Left kidney (tissue), 8 donors: ENCODE measurements at places on chromosomes 7 and 10. TPM values are rescaled to one million over a fixed set of nuclear protein-coding genes. Genes with fewer than 3 reads are reported as not detected.
A peak's percentile ranks its signal among the peaks of the same experiment; 100 is the strongest.

- DNase-seq = no peak
Observed at GRCh38 chr10:130758529-130758928, 553.0 kb downstream of the TCERG1L start.

The CCZ1B gene
- polyA plus RNA-seq = 86.6 TPM

The RBP3 gene
- 0.10 TPM for polyA plus RNA-seq

The TCAF2 gene
- polyA plus RNA-seq = 3.3 TPM

The RAMP3 gene
- polyA plus RNA-seq = 8.2 TPM

The PRSS37 gene
- 0.73 TPM for polyA plus RNA-seq

The CTAGE15 gene
- polyA plus RNA-seq = 0.73 TPM

DNA sequence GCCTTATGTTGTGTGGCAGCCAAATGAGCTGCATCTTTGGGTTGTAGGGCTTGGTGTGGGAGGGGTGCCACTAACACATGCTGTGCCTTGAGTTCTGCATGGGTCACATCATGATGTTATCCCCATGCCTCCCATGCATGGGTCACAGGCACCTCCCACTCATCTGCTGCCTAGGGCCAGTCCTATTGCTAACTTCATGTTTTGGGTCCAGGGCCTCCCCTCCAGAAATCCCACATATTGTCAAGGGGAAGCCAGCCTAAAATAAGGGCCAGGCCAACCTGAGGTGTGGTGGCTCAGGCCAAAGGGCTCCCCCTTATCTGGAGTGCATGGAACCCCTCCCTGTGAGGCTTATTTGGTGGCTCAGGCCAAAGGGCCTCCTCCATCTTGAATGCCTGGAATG is 299.0 kb downstream of the RPS24 start:
- no peak for DNase-seq

GRCh38 chr10:58384095-58384494 is 1.1 kb upstream of the TFAM start:
- no peak for DNase-seq

GRCh38 chr10:60827791-60828488 is 49.7 kb downstream of the CDK1 start:
- DNase-seq = no peak

GRCh38 chr10:80283536-80284199 is 5.8 kb downstream of the MAT1A start:
- DNase-seq = no peak

- DNase-seq = no peak
Observed at GRCh38 chr10:78025685-78026364, 3.5 kb downstream of the POLR3A start.

GRCh38 chr7:3174515-3175284 is 126.4 kb upstream of the SDK1 start:
- DNase-seq = no peak

DNA sequence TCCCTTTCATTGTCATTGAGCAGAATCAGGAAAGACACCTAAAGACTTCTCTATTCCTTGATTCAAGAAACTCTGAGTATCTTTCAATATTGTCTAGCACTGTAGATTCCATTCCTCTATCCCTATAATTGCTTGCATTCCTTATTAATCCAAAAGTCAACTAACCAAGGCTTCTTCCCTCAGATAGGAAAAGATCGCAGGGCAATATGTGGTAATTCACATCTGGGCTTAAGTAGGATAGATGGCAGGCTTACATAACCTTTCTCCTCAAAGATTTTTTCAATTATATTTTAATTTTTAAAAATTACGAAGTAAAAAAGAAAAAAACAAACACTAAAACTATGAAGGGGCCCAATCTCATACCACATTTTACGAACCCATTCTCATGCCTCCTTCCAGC is 7.1 kb upstream of the ARHGAP21 start:
- DNase-seq = no peak

The CPN1 gene
- polyA plus RNA-seq = 3.0 TPM

The PIK3CG gene
- polyA plus RNA-seq = 2.7 TPM

The GBX1 gene
- polyA plus RNA-seq = 0.22 TPM

The PLCE1 gene
- polyA plus RNA-seq = 43.0 TPM

The PAX4 gene
- polyA plus RNA-seq = not detected

The LRRC4 gene
- 5.8 TPM for polyA plus RNA-seq

The IFIT1B gene
- polyA plus RNA-seq = 0.15 TPM

The GDF10 gene
- polyA plus RNA-seq = 1.6 TPM

The SLC26A3 gene
- 0.10 TPM for polyA plus RNA-seq

The ZC3HAV1L gene
- 29.3 TPM for polyA plus RNA-seq

The SLC16A12 gene
- 33.3 TPM for polyA plus RNA-seq

The OTUD1 gene
- 23.8 TPM for polyA plus RNA-seq

GRCh38 chr10:119285495-119286267 is 78.3 kb downstream of the GRK5 start:
- DNase-seq = no peak

The DNAJC1 gene
- 29.5 TPM for polyA plus RNA-seq

- no peak for DNase-seq
Observed at GRCh38 chr10:78706256-78706655, 362.5 kb upstream of the ZMIZ1 start.

The TASOR2 gene
- 48.7 TPM for polyA plus RNA-seq

DNA sequence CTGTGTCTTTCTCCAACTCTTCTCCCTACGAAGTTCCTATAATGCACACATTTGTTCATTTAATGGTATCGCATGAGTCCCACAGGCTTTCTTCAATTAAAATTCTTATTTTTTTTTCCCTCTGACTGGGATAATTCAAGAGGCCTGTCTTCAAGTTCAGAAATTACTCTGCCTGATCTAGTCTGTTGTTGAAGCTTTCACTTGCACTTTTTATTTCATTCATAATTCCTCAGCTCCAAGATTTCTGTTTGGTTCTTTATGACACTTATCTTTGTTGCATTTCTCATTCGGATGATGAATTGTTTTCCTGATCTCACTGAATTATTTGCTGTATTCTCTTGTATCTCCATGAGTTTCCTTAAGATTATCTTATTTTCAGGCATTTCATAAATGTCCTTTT is 103.9 kb downstream of the RSU1 start:
- DNase-seq = no peak

The SPOCK2 gene
- polyA plus RNA-seq = 129 TPM

GRCh38 chr7:29647020-29647654 is 83.5 kb downstream of the PRR15 start:
- no peak for DNase-seq

DNA sequence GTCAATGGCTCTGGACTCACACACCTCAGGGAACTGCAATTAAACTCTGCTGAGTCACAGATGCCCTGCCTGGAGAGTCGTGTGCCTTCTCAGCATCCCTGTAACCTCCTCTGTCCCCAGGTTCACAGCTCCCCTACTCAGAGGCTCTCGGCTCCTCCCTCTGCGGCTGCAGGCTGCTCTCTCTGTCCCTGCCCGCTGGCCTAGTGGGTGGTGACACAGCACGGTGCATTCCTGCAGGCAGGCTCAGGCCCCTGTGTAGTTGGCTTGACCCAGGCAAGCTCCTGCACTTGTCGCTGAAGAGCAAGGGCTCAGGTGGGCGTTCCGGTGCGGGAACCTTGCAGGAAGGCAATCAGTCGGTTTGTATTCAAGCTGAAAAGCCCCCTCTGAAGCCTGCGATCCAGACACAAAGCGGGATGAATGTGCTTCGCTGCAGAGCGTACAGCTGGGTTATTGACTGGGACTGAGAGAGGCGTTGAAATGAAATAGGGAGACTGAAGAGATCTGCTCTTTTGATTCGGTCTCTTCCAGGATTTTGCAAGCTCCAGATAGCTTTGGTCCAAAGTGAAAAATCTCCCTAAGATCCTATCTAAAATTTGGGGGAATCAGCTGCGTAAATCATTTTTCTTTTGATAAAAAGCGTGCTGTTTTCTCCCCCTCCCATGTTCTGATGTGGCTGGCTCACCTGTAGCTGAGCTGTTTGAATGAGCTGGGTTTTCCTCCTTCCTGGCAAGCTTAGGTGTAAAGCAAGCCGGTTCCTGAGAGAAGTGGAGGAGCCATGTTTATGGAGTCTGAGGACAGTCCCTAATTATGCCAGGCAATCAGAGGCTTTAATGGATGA is 208.7 kb upstream of the PHYHIPL start:
- peak; percentile 20 for DNase-seq

DNA sequence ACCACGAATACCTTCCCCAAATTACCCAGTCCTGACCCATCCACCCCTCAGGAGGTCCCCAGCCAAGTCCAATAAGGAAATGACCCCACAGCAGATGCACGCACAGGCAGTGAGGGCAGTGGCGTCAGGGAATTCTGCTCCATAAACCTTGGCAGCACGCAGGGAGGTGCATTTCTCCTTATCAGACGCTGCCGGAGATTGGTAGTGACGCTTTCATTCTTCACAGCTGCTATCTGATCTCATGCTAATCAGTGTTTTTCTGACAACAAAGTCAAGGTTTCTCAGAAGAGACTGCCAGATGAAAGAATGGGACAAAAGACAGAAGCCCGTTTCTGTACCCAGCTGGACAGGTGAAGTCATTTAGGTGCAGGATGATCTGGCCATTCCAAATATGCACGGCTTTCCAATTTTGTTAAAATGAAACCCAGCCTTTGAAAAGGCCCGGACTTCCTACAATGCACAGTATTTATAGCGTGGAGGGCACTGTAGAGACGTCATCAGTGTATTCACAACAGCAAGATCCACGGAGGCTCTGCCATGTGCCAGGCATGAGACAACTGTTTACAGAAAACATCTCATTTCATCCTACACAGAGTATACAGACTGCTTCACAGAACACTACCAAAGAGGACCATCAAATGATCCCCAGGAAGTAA is 35.3 kb downstream of the DIP2C start:
- no peak for DNase-seq

- DNase-seq = peak; percentile 72
Observed at GRCh38 chr10:23171232-23171876, 20.8 kb upstream of the PTF1A start.

DNA sequence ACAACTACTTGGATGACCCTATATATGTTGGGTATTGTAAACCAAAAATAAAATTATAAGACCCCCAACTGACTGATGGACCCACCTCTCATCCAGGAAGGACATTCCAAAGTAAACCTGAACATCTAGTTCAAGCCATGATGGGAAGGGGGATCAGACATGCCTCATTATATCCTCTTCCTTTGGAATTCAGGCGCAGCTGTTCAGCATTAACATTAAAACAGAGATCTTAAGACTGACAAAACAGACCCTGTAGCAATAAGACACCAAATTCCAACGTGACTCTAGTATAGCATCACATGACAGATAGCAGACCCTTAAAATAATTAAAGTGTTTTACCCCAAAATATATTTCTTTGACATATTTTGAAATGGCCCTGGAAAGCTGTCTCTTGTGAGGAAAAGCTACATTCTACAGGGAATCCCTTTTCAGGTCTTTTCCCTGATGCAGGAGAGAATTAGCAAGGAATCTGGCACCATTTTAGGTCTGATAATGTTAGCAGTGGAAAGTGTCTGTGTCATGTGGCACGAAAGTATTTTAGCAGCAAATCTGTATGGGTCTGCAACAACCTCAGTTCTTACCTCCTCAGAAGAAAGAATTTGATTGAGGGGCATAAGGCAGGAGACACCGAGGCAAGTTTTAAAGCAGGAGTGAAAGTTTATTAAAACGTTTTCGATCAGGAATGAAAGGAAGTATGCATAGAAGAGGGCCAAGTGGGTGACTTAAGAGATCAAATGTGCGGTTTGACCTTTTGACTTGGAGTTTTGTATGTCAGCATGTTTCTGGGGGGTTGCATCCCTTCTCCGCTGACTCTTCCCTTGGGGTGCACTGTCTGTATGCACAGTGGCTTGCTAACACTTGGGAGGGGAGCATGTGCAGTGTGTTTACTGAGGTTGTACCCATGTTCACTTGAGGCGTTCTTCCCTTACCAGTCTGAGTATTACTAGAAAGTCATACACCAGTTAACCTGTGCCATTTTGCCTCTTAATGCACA is 236.6 kb upstream of the PPP1R3A start:
- DNase-seq = no peak

DNA sequence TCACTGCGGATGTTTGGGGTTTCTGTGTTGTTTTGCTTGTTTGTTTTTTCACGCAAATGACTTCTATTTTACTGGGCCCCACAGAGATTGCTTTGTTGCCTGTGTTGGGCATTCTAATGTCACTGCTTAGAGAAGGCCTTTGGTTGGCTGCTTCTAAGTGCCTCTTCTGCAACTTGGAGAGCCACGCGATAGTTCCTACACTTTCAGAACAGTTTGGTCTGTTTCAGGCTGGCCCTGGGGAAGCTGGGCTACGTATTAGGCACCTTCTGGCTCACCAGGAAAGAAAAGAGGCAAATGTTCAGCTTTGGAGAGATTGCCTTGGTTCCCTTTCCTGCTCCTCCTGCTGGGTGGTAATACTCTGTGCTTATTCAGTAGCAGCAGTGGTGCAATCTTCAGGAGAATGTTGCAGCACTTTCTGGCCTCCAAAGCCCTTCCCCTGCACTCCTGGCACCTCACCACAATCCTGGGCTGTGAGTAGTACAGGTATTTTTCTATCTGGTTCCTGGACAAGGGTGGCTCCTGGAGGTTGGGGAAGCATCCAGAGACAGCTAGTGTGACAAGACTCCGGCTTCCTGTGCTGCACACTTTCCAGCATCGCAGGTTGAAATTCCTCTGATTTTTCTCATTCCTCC is 1.2 kb downstream of the ANTXRL start:
- DNase-seq = no peak

GRCh38 chr7:106957766-106958165 is 86.7 kb upstream of the PRKAR2B start:
- DNase-seq = no peak

DNA sequence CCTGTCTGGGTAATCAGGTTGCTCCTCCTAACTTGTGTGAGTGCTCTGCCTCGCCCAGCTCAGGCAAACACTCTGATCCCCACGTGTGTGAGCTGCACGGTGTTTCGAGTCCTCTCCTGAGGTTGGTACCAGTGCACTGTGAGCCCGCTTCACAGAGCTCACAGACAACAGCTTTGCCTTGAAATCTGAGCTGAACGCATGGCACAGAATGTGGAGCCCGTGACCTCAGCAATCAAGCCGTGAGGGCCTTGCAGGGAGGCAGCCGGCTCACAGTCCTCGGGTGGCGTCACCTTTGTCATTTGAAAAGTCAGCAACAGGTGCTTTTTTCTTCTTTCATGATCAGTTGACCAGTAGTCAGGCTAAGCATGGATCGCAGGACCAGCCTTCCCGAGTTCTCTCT is 60.2 kb upstream of the ADGRA1 start:
- no peak for DNase-seq

DNA sequence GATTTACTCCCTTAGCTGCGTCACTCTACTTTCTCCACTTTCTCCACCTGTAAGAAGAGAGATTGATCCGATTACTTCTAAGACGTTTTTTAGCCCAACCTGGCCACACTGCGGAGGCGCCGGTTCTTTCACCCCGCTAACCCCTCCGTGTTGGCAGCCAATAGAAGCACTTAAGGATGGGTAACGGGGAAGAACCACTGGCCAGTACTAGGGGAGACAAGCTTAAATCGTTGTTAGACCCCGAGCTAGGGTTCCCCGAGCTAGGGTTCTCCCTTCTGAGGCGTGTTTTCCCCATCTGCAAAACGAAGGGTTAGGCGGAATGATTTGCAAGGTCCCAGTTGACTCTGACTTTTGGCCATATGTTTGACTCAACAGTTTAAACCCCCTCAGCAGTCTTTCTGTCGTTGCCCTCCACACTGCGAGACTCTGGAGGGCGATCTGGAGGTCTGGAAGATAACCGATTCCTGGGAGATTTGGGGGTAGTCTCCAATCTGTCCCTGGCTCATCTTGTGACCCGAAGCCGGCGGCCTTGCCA is 644 bp downstream of the UMAD1 start:
- DNase-seq = no peak

The LRMDA gene
- polyA plus RNA-seq = 18.0 TPM

- DNase-seq = no peak
Observed at GRCh38 chr10:102802920-102803534, 34.2 kb downstream of the CYP17A1 start.
